Activated T-cell treated with anti-CD3 and anti-CD28 coated beads for 4 hours (primary cell): ENCODE measurements at places on chromosomes 1 and 21.

GRCh38 chr1:56548571-56548970 lies 30.8 kb downstream of the PLPP3 start:
- DNase-seq: no peak

DNA sequence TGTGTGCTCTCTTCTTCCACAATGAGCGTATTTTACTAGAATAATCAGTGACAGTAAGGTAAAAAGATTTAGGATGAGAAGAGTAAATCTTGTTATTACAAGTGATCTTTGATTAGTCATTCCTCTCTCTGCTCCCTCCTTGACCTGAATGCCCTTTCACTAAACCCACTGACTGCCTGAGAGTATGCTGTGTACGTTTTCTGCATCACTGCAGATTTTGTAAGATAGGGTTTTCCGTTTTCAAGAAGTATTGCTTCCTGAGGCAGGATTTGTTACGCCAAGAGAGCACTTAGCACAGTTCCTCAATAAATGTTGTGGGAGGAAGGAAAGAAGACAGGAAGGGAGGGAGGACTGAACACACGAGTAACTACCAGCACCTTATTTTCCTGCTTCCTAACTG lies 7.7 kb upstream of the LAMB3 start:
- no peak for DNase-seq

DNA sequence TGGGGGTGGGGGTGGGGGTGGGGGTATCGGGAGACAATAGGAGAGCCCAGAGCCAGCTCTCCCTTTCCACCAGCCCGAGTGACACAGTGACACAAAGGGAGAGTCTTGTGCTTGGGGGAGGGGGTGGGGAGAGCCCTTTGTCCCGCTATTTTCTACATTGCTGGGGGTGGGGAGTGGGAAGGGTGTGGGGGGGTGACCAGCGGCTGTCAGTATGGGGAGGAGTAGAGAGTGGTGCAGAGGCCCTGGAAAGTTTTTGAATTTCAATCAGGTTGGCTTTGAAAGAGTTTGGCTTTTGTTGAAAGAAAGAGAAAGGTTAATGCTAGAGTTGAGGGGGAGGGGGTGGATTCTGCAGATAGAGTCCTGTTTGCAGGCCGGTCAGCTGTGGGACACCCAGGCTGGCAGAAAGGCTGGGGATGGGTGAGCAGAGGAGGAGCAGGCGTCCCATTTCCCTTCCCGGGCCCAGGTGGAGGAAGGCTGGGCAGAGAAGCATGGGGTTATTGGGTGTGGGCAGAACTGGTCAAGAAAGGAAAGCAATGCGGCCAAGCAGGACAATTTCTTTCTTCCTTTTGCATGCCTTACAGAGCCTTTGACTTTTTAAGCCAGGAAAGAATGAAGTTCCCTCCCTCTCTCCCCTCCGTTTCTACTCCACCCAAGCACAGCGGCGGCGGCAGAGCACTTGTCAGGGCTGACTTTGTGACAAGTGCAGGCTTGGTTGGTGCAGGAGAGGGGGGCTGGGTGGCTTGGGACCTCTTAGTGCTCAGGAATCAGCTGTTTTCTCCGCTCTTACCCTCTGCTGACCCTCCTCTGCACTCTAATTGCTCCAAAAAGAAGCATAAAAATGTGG lies 96.2 kb downstream of the RNF220 start:
- no peak for DNase-seq

DNA sequence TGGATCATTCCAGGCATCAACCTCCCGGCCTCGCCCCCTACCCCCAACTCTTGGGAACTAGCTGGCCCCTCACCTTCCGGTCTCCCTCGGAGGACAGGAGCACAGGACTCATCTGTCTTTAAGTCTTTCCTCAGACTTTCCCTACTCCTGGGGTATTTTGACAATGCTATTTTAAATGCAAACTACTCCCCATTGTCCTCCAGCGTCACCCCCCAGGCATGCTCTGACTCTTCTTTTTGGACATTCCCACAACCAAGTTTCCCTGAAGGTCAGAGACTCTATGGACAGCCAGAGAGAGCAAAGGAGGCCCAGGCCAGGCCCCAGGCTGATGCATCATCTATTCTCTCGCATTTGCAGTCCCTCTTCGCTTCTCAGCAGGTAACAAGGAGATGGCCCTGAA lies 424.3 kb downstream of the PCP4 start:
- DNase-seq: no peak

DNA sequence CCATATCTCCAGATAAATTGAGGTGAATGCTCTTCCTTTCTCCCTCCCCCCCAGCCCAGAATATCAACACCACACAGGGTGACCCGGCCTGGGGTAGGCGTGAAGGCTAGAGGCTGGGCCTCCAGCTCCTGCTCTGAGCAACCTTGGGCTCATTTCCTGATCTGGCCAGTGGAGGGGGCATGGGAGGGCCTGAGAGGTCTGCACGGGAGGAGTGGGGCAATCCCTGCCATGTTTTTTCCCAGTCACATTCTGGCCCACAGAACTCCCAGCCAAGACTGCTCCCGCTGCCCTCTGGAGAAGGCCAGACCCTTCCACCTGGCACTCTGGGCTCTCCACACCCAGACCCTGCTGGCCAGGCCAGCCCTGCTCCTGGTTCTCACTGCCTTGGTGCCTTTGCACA lies 3.9 kb downstream of the CLDN19 start:
- no peak for DNase-seq
